ENCODE measurements at places on chromosomes 16 and 17.

GRCh38 chr17:78040440-78041385 lies 82.2 kb downstream of the TNRC6C start:
- DNase-seq = peak; percentile 51

GRCh38 chr17:76106703-76107102 lies 3.1 kb upstream of the EXOC7 start:
- DNase-seq = no peak

GRCh38 chr16:67286441-67287235 lies 7.3 kb downstream of the PLEKHG4 start:
- DNase-seq = no peak

GRCh38 chr16:1908184-1908583 lies 10.0 kb downstream of the HS3ST6 start:
- no peak for DNase-seq

DNA sequence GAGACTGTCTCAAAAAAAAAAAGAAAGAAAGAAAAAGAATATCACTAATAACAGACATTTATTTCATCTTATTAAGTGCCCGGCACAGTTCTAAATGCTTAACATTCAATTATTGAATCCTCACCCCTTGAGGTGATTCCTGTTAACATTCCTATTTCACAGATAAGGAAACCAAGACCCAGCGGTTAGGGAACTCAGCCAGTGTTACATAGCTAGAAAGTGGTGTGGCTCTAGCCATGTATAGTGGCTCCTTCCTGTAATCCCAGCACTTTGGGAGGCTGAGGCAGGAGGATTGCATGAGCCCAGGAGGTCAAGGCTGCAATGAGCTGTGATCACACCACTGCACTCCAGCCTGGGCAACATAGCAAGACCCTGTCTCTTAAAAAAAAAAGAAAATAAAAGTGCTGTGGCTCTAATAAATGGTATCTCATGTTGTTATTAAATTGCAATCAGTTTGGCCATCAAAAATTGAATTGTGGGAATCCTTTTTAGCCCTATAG lies 28.1 kb downstream of the ZNRF1 start:
- DNase-seq = no peak

Measured in activated CD4-positive, alpha-beta memory T cell treated with anti-CD3 and anti-CD28 coated beads for 36 hours (primary cell).